ENCODE measurements at places on chromosomes 3 and 15.

GRCh38 chr3:50515565-50516439, 12.4 kb upstream of the CACNA2D2 start:
- DNase-seq = no peak

DNA sequence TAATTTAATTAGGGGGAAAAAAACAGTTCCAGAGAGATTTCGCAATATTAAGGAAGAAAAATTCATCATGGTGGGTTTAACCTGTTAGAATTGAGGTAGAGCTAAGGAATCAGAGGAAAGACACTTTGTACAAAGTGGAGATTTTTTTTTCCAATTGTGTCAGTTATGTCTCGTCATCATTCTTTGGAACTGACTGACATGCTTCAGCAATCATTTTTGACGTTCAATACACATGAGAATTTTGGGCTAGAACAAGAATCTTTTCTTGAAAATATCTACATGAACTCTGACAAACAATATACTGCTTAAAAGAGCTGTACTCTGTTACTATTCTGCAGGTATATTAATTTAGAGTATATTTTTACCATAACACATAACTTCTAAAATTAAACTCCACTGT, 878.6 kb downstream of the CADM2 start:
- no peak for DNase-seq

DNA sequence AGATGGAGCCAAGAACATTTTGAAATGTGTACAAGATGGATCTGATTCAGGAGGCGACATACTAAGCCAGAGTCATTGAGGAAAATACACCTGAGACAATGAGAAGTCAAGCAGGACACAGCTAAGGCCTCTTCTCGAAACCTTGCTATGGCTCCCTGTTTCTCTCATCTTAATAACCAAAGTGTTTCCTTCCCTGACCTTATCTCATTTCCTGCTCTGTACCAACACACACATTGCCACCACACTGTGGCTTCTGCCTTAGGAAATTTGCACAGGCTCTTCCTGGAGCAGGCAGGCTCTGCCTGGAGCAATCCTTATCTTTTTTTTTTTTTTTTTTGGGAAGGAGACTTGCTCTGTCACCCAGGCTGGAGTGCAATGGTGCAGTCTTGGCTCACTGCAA, 36.6 kb downstream of the OXSM start:
- DNase-seq = no peak

DNA sequence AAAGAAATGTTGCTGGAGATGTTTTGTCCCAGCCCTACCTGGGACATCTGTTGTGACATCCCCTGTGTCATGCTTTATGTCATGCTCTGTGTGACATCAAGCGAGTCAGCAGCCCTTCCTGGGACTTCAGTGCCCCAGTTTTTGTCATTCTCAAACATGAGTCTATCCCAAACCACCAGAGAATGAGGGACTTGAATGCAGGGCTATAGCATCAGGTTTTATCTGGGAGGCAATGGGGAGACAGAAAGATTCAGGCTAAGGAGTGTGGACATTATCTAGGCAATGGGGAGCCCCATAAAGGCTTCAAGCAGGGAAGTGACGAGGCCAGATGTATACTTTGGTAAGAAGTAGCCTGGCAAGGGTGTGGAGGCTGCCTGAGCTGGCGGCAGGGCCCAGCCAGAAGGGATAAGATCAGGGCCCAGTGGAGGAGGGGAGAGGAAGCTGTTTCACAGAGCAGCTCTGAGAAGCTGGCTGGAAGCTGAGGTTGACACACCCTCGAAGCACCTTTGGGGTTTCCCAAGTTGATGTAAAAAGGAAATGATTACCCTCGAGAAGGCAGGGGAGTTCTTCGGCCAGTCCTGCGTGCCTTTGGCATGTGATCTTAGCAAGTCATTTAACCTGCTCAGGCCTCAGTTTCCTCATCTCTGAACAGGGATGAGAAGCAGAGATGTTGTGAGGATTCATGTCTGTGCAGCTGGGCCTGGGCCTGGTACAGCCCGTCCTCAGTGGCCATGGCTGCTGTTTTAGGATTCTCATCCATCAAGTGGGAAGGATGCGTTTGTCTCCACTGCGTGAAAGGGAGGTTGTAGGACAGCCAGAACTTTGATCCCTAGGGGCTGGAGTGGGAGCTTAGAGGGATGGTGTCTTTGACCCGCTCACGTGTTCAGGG, 34.3 kb downstream of the IRAK2 start:
- no peak for DNase-seq

- no peak for DNase-seq
Observed at GRCh38 chr3:63228677-63229076, 49.4 kb upstream of the SYNPR start.
